ENCODE measurements at places on chromosomes 3 and 15. TPM values are rescaled to one million over a fixed set of nuclear protein-coding genes. Genes with fewer than 3 reads are reported as not detected.

Gene LRRN1
- polyA plus RNA-seq: not detected

Gene GASK1A
- polyA plus RNA-seq: 0.38 TPM

Gene SLC12A1
- not detected for polyA plus RNA-seq

DNA sequence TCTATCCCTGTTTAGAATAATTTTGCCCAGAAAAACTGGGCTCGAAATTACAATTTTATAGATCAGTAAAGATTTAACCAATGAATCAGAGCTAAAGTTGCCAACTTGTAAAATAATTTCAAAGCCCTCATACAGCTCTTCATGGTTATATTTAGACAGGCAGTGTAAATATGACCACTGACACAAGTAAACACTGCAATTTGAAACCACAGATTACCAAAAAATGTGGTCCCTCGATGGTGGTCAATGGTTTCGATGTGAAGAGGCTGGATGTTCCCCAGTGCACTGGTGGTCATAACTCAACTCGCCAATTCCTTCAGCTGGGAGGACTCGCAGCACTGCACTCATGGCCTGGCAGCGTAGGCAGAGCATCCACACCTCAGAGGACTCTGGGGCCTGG is 28.6 kb downstream of the LRTM1 start:
- no peak for DNase-seq

- DNase-seq: no peak
Measured at GRCh38 chr15:97961067-97961954, 808 bp downstream of the ARRDC4 start.

- no peak for DNase-seq
Measured at GRCh38 chr3:148333091-148333490, 364.6 kb upstream of the AGTR1 start.

GRCh38 chr15:68375716-68376220 is 56.2 kb downstream of the ITGA11 start:
- no peak for DNase-seq

DNA sequence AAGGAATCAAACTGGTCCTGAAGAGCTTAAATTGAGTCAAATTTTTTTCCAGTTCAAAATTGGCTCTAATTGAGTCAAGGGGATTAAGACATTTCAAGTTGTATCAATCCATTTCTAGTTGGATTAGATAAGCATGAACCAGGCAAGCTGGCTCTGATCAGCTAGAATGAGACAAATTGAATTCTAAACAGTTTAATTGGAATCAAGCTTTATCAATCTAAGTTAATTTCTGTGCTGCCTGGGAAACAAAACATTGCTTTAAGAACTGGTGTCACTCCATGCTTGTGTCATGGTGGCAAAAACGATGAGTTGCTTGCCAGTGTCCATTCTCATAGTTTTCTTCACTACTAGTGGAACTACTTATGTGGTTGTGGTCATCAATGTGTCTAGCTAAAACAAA is 116.8 kb downstream of the TGFBR2 start:
- no peak for DNase-seq

Measured in BJ (cell line).